ENCODE measurements at places on chromosomes 16 and 17.

GRCh38 chr16:74307383-74307782 is 10.8 kb downstream of the PSMD7 start:
- DNase-seq = no peak

GRCh38 chr16:53511403-53512280 is 8.6 kb upstream of the AKTIP start:
- no peak for DNase-seq

DNA sequence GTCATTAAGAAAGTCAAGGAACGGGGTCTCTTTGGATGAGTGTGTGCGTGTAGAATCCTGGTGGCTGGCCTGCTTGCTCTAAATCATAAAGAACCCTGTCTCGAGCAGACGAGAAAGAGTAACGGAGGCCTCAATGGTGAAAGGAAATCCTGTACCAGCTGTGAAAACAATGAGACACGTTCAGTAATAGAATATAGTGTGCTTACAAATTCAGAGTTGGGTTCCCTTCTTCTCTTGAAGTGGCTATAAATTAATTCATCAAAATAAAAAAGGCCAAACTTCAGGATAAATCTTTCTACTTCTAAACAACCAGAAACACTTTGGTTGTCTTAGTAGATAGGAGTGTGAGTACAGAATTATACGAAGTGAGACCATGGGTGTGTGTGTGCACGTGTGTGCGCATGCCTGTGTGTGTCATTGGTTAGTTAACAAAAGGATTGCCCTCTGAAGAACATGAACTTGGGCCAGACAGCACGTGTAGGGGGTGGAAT is 48.5 kb downstream of the WWOX start:
- DNase-seq = no peak

- no peak for DNase-seq
Measured at GRCh38 chr17:68511254-68511670, 968 bp upstream of the PRKAR1A start.

DNA sequence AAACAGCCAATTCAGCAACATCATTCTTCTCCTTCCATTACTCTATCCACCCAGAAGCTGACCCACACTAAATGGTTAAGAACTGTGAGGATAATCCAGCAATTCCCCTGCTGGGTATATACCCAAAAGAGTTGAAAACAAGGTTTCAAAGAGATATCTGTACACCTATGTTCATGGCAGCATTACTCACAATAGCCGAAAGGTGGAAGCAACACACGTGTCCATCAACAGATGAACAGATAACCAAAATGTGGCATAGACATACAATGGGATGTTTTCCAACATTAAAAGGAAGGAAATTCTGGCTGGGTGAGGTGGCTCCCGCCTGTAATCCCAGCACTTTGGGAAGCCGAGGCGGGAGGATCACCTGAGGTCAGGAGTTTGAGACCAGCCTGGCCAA is 19.9 kb downstream of the MIS12 start:
- DNase-seq = no peak

DNA sequence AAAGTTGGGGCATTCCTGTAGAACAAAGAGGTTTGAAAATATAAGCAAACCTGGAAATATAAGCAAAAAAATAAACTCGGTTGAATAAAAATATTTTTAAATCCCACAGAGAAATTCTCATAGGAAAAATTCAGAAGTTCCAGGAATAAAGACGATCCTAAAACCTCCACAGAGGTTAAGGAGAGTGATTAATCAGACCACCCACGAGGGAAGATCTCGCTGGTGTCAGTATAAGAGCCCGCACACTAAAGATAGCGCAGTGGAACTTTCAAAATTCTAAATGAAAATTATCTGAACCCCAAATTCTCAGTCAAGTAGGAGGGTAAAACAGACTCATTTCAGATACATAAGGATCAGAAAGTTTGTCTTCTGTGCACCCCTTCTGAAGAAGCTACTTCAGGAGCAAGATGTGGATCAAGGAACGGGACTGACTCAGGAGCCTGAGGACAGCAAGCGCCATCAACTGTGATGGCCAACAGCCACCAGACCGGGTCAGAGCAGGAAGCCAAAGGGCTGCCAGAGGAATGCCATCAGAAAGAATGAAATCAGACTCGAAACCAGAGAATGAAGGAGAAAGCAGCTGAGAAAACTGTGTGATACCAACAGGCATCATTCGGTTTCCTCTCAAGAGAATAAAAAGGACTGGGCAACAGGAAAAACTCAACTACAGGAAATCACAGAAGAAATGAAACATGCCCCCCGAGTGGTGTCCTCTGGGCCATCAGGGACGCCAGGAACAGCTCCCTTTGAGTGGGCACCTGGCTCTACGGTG is 66.9 kb downstream of the CYTH1 start:
- DNase-seq = peak; percentile 23

DNA sequence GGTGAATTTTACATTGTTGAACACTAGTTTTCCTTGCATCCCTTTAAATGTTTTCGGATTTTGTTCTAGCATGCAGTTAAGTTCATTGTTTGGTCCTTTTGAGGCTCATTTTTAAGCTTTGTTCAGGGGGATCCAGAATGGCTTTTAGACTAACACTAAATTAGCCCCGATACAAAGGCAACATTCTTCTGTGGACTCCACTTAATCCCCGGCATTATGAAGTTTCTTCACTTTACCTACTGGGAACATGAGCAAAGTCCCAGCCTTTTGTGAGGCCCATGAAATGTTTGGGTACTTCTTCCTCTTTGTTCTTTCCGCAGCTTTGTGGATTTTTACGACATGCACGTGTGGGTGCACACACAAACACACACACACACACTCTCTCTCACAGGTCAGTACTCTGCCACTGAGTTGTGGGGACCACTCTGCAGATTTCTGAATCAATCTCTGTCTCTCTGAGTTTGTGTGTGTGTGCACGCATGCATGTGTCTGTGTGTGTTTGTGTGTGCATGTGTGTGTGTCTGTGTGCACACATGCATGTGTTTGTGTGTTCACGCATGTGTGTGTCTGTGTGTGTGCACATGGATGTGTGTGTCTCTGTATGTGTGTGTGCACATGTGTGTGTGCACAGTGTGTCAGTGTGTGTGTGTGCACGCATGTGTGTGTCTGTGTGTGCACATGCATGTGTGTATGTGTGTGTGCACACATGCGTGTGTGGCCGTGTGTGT is 240.4 kb upstream of the TNRC6C start:
- DNase-seq = no peak

DNA sequence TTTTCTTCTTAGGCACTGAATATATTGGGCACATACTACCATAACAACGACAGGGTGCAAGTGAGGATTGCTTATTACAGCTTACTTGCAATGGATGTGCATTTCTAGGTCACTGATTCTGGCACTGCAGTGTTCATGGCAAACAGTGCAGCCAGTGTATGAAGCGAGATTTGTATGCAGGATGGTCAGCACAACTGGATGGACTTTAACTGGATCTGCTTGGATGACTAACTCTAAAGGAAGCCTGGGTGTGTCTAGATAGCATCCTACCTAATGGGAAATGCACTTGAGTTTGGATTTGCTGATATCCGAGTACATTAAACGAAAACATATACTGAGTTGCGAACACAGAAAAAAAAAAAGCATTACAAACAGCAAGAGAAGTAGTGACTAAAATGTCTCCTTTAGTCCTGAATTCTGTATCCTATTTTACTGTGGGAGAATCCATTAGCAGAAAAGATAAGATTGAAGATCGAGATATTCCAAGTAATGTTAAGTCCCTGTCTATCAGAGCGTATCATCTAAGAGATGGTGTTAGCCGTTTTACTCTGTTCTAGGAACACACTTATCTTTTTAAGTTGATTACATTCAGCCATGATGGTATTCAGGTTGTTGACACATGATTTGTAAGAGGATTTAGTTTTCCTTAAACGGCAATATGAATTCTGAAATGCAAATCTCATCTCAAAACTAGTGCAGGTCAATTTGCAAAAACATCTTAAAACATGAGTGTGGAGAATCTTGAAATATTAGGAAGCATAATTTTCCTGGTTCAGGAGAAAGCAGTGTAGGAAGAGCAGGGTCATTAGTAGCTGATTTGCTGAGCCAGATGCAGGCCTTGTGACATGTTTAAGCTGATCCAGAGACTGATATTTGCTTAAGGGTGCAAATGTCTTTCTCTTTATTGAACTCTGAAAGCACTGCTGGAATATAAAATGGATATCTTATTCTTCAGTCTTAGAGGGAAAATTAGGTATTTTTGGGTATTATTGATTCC is 142.6 kb upstream of the CPHXL start:
- no peak for DNase-seq

GRCh38 chr17:71376933-71377332 is 743.9 kb upstream of the SOX9 start:
- no peak for DNase-seq

DNA sequence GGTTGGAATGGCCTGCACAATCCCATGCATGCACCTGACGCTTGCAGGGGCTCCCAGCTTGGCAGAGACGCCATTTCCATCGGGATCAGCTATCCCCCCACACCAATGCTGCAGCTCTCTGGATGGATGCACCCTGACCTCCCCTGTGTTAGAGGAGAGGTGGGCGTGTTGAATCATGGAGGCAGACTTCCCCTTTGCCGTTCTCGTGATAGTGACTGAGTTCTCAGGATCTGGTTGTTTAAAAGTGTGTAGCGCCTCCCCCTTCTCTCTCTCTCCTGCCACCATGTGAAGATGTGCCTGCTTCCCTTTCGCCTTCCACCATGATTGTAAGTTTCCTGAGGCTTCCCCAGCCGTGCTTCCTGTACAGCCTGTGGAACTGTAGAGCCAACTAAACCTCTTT is 17.8 kb upstream of the KCNH6 start:
- DNase-seq = no peak

DNA sequence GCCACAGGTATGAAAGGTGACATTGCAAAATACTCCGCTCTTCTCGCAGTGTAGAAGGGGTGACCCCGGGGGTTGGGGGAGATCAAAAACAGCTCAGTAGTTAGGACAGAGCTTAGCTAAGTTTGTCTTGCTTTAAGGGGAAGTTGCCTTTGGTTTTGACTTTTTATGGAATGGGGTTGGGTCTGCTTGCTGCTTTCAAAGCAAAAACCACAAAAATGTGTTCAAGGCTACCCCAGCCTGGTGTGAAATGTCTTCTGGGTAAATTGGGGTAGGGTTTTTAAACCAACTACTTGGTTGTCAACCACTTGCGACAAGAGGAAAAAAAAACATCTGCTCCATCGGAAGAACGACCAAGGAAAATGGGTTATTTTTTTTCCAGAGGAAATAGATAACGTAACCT is 6.2 kb downstream of the FUS start:
- DNase-seq = no peak

- DNase-seq = no peak
Measured at GRCh38 chr16:57308041-57308440, 23.6 kb upstream of the PLLP start.

DNA sequence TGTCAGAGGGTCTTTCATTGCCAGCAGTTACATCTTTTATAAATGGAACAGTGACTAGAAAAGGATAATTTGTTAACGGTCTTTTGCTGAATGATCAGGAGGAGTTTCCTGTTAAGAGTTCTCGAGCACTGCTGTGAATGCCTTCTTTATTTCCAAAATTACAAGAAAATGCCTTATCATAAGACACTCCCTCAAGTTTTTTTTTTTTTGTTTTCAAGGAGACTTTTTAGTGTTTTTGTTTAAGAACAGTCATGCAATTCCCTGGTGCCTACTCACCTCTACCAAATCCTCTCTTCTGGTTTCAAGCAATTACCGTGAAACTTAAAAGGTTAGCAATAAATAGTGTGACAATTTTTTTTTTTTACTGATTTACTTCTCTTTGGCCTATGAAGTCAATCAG is 19.0 kb upstream of the VWA3A start:
- no peak for DNase-seq

DNA sequence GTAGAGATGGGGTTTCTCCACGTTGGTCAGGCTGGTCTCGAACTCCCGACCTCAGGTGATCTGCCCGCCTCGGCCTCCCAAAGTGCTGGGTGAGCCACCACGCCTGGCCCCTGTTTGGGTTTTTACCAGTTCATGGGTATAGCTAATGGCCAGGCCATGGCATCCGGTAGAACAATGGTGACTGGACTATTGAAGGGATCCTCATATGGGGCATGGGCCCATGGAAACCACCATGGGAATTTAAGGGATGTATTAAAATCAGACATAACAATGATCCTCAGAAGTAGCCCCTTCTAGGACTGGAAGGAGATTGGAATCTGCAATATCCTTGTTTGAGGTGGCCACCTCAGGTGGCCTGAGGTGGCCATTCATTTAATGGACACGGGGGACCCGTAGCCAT is 17.5 kb upstream of the GUCY2D start:
- no peak for DNase-seq

DNA sequence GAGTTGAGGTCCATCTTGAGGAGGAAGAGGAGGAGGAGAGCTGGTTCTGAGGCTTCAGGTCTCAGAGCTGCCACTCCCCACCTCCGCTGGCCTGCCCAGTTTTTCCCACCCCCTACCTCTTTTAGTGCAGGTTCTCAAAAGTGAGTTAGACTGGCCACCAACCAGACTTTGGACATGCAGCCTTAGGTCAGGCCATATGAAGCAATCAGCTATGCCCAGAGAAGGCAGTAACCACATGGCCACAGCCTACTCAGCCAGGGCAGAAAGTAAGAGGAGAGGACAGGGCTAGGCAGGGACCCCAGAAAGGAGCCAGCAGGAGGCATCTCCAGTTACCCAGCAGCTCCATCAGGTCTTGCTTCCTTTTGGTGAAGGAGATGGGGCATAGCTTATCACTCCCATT is 9.0 kb downstream of the MYO15A start:
- DNase-seq = no peak

DNA sequence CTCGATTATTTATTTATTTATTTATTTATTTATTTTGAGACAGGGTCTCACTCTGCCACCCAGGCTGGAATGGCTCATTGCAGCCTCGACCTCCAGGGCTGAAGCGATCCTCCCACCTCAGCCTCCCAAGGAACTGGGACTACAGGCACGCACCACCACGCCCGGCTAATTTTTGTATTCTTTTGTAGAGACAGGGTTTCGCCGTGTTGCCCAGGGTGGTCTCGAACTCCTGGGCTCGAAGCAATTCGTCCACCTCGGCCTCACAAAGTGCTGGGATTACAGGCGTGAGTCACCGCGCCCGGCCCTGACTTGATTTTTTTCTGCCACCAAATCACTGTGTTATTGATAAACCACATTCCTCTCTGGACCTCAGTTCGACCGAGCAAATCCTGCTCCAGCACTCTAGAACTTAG is 758 bp upstream of the RPL23A start:
- DNase-seq = no peak

GRCh38 chr16:85927959-85928358 is 29.0 kb downstream of the IRF8 start:
- DNase-seq = no peak

DNA sequence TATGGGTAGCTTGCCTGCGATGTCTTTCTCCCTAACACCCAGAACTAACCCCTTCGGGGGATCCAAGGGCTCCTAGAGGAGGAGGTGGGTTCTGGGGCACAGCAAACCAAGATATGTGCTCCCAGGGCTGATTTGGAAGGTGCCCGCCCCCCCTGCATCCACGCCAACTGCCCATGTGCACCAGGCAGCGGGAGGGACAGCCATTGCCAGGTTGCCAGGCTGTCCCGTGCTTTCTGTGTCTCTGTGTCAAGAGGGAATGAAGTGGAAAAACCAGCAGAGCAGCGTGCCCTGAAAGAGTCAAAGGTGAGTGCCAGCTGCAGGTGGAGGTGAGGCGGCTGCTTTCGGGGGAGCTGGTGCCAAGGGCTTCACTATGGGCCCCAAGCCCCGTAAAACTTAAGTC is 6.4 kb downstream of the TEKT5 start:
- DNase-seq = no peak

Data from AG10803 (cell line).